ENCODE measurements at places on chromosomes 7 and 10.

- DNase-seq, result no peak
Observed at GRCh38 chr10:1217661-1218060, 161.5 kb downstream of the WDR37 start.

DNA sequence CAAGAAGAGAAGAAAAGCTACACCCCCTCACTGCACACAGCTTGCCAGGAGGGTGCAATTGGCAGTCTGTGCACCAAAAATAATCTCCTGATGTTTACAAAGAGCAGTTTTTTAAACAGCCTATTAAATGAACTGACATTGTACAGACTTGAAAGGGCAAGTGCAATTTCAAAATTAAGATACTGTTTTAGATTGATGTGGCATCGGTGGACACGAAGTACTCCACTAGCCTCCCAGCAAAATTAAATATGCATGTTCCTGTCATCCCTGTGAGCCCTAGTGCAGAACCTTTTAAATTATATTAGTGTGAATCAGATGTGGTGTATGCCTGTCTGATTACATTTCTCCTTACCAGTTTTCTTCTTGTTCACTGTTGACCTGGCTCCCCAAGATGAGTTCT, 87.9 kb downstream of the WIPF3 start:
- no peak for DNase-seq

DNA sequence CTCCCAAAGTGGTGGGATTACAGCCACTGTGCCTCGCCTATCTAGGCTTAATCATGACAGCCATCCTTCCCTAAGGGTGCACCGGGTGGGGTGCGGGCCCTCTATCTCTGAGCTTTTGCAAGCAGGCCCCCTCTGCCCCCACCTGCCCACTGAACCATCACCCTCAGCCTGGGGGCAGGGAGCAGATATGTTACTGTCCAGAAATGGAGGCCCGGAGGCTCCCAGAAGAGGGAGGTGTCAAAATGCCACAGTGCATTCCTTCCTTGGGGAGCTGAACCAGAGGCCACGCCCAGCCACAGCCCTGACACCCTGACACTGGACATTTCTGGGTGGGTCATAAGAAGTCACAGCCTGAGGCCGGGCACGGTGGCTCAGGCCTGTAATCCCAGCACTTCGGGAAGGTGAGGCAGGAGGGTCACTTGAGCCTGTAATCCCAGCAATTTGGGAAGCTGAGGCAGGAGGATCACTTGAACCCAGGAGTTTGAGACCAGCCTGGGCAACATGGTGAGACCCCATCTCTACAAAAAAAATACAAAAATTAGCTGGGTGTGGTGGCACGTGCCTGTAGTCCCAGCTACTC, 129.8 kb upstream of the TNRC18 start:
- no peak for DNase-seq

GRCh38 chr10:68756246-68756645, 35.2 kb downstream of the CCAR1 start:
- no peak for DNase-seq

- DNase-seq, result no peak
Observed at GRCh38 chr10:95217476-95217875, 23.4 kb downstream of the ACSM6 start.

- DNase-seq, result peak; percentile 29
Observed at GRCh38 chr7:30278376-30278775, 6.0 kb upstream of the ZNRF2 start.

DNA sequence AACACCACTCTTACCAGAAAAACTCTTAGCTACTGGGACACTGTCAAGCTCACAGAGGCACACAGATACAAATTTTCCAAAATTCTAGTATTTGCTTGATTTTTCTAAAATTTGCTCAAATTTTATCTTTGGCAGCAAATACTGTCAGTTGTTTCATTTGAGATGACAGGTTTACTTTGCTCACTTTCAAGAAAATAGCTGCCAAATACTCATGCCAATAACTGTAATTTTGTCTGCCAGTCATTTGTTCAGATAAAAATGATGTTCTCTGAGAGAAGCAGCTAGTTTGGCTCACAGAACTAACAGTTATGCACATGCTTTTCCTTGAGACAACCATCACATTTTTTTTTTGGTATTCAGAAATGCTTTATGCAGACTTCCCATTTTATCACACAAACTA, 82.8 kb downstream of the LRRC18 start:
- DNase-seq, result no peak

- no peak for DNase-seq
Observed at GRCh38 chr10:57262892-57263291, 901.8 kb upstream of the ZWINT start.

GRCh38 chr10:132040046-132040445, 25.7 kb upstream of the JAKMIP3 start:
- no peak for DNase-seq

DNA sequence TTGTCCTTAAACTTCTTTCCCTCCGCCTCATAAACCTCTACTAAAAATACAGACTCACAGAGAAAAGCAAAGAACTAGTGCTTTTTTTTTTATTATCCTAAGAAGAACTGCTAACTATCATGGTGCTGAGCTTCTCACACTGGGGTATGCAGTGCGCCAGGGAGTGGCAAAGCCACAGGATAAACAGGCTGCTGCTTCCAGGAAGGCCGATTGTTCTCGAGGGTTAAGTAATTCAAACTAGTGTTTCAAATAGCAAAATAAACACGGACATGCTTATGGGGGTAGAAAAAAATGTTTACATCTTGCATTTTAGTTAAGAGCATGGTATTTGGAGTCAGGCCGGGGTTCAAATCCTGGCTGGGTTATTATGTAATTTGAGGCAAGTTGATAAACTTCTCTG, 157.0 kb downstream of the TAX1BP1 start:
- no peak for DNase-seq

DNA sequence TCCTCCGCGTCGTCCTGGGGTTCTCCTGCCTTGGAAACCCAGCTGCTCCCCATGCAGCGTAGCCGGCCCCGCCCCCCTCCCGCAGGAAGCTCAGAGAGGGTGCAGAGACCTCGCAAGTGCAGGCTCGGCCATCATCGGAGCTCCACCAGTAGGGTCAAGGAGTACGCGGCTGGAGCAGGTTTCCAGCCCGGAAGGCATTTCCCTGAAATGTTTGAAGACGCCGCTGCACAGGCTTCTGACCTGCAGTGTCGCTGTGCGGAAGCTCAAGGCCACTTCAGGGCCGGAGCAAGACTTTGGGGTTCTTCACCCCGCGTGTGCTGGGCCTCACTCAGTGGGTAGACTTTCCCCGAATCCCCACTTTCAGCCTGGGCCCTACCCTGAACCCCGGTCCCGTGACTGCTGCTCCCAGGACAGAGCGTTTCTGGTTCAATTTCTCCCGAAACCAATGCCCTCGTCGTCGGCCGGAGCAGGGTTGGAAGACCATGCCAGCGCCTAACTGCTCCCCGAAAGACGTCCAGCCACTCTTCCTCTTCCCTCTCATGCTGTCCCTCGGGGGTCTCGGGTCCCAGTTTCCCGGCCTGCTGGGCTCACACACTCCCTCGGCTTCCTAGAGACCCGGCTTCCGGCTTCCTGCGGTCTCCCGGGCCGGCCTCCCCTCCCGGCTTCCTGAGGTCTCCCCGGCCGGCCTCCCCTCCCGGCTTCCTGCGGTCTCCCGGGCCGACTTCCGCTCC, 52.1 kb downstream of the INSIG1 start:
- no peak for DNase-seq

- peak; percentile 60 for DNase-seq
Observed at GRCh38 chr10:79185067-79185774, 116.5 kb downstream of the ZMIZ1 start.

- DNase-seq, result no peak
Observed at GRCh38 chr10:101778781-101779543, 3.0 kb upstream of the FGF8 start.

- peak; percentile 4 for DNase-seq
Observed at GRCh38 chr10:86580521-86580891, 58.9 kb upstream of the WAPL start.

GRCh38 chr10:85420501-85421191, 945.9 kb downstream of the GRID1 start:
- peak; percentile 7 for DNase-seq

DNA sequence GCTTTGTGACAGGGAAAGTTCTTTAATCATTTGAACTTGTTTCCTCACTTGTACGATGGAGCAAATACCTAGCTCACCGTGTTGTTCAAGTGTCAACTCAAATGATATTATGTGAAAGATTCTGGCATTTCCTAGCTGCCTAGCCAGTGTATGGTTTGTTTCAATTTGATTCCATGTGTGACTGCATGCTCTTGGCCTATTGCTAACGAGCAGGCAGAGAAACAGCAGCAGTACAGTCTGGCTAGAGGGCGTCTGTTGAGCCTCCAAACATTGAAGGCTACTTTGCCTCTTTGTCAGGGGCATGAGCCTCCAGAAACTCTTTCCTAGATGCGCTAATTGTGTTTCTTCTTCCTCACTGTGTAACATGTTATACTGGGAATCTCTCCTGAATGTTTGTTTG, 417.4 kb downstream of the EXOC4 start:
- no peak for DNase-seq

DNA sequence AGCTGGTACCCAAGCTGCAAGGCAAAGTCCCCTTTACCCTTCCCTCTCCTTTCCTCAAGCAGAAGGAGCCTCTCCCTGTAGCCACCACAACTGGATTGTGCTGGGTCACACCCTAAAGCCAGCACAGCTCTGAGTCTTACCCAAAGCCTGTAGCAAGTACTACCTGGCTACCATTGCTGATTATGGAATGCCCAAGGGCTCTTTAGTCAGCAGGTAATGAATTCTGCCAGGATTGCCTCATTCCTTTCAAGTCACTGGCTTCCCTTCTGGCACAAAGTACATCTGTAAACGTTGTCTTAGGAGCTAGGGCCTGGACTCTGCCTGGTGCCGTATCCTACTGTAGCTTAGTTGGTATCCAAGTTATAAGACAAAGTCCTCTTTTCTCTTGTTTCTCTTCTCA, 52.0 kb downstream of the FAS start:
- no peak for DNase-seq

DNA sequence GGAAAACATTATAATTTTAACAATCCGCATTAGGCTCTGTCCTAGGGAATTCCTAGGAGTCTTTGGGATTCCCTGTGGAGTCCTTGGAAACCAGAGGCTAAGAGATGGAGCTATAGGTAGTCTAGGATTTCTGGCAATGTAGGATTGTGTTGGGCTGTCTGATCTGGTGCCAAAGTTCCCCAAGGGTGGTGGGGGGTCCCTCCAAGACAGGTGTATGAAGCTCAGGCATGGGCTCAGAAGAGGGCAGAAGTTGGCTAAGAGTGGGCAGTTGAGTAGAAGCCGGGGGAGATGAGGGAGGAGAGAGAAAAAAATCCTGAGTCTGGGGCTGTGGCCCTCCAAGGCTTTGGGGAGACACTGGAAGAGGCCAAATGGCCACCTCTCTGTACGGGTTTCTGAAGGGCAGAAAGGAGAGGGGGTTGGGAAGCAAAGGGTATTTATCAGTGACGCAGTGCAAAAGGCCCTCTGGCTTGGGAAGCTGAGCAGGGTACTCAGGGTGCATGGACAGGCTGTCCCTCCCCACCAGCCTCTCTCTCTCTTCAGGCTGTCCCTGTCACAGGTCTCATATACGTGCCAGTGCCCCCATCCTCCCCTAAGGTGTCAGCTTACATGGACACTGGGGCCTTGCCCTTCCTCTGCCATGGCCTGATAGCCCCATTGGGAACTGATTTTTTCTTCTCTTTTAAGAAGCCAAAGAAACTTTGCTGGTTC, 929 bp downstream of the HOXA6 start:
- DNase-seq, result no peak

DNA sequence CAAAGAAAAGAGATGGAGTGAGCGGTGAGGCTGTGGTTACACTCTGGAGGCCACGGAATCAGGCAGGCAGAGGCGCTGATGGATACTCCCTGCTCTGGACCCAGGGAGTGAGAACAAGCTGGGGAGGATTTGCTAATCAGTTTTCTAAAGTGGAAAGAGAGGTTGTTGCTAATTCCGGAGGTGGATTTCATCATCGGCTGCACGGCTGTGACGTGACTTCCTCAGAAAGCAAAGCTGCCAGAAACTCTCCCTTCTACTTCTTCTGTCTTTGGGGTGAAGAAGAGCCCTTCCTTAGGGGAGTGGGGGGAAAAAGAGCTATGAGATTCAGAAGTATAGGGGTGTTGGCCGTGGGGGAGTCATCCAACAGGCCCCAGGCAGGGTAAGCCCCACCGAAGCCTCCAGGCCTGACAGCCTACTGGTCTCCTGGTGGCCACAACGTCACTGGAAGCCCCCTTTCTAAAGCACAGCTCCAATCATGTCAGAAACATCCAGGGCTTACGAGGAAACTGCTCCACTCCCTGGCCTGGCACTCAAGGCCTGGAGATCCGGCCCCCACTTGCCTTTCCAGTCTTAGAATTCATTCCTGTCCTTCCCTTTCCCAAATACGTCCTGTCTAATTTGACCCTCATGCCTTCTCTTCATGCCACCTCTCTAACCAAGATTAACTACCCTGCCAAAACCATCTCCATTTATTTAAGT, 114.5 kb downstream of the HIP1 start:
- peak; percentile 31 for DNase-seq

DNA sequence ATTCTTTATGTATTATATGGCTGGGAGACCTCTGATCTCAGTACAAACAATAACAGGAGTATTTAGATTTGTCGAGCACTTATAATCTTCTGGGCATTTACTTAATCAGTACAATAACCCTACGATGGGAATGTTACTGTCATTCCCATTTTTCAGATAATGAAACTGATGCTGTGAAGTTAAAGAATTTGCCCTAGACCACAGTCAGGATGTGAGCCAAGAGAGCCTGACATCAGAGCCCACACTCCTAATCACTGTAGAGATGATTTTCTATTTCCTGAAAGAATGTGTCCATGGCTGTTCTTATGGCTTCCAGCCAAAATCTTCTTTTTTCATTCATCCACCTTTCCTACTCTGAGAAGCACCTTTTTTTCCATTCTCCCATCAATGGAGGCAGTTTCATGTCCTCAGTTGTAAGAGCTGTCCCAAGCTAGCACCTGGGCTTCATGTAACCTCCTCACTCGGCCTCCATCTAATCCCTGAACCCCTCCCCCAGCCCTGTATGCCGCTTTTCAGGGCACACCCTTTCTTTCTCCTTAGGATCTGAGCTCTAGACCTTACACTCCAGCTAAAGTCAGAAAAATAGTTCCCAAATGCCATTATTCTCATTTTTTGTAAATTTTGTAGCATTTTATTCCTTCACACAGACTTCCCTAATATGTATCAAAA, 12.2 kb upstream of the CAV1 start:
- no peak for DNase-seq

DNA sequence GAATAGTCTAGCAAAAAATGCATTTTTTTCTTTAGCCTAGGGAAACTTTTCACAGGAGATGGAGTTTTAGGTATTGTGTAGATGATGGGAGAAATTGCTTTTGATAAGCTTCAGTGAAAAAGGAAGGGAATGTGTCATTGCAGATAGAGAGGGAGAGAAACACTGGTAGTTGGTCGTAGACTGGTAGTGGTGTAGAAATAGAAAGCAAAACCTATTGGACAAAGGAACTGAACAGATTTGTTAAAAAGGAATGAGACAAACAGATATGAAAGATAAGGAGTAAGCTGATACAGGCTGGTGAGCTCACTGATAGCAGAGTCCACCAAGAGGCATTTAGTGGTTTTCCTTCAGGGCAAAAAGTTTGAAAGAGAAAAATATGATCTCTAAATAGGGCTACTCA, 94.3 kb downstream of the ZEB1 start:
- DNase-seq, result no peak

All from hindlimb muscle (tissue), 1 donor.